ENCODE measurements at places on chromosomes 4 and X.

DNA sequence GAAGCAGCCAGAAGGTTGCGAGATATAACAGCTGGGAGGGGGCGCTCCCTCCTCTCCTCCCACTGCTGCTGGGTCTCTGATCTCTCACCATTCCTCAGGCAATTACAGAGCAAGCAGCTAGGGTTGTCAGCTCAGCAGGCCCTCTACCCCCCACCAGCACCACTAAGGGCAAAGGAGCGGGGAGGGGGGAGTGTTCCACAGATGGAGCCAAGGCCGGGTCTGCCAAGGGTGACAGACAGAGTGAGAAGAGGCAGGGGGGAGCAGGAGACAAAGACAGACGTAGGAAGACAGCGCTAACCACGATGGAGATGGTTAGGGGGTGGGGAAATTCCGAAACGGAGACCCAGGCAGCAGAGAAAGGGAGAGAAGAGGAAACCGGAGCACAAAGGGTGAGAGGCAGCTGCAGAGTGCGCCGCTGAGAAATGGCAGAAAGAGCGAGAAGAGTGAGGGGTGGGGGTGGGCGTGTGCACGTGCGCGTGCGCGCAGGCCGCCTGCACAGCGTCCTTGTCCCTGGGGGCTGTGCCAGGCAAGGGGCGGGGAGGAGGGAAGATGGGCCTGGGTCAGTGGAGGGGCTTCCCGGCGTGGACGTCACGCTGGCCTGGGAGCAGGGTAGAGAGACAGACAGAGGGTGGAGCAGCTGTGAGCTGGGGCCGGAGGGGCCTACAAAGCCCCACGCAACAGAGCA lies 6.9 kb downstream of the L1CAM start:
- DNase-seq: no peak

DNA sequence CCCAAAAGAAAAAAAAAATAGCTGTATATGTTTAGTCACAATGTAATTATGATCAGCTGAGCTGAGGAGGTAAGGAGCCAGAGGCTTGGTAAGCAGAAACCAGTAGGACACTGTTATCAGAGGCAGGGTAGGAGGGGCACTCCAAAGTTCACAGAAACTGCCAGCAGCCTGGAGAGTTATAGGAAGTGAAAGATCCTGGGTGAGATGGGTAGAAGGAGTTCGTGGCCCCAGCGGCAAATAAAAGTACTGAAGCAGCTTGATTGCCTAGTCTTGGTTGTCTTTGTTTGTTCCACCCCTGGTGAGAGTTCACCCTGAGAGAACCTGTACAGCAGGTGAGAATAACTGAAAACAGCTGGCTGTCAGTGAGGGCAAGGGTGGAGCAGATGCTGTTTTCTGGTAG lies 340.8 kb downstream of the ADGRL3 start:
- DNase-seq: no peak

- DNase-seq: peak; percentile 37
Observed at GRCh38 chr4:87044511-87045233, 109.9 kb downstream of the AFF1 start.

GRCh38 chrX:41923978-41924683 lies 777 bp upstream of the CASK start:
- DNase-seq: no peak

GRCh38 chr4:37561196-37561802 lies 124.9 kb downstream of the RELL1 start:
- DNase-seq: no peak

- no peak for DNase-seq
Observed at GRCh38 chrX:11504234-11504633, 161.5 kb downstream of the ARHGAP6 start.

DNA sequence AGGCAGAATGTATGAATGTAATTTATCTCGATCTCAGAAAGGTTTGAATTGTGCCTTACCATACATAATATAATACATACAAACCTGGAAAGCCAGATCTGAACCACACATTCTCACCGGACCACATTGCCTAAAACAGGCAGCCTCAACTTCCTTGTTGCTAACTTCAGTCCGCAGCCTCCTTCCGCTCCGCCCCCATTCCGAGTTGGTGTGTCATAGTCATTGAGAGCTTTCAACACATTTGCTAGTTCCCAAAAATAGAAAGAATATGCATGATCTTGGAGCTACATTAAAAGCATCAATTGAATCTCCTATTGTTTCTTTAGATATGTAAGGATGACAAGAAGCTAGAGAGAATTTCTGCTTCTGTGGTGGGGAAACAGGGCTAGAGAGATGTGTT lies 127.2 kb downstream of the ARHGEF9 start:
- DNase-seq: peak; percentile 79

- no peak for DNase-seq
Observed at GRCh38 chr4:19400820-19401219, 850.9 kb upstream of the SLIT2 start.
